ENCODE measurements at places on chromosomes 4 and X.
A peak's percentile ranks its signal among the peaks of the same experiment; 100 is the strongest.

- DNase-seq: peak; percentile 78
These were observed 98.8 kb downstream of the CDS1 start for GRCh38 chr4:84681486-84682274.

GRCh38 chr4:55125763-55126541 lies 557 bp upstream of the KDR start:
- DNase-seq: no peak

DNA sequence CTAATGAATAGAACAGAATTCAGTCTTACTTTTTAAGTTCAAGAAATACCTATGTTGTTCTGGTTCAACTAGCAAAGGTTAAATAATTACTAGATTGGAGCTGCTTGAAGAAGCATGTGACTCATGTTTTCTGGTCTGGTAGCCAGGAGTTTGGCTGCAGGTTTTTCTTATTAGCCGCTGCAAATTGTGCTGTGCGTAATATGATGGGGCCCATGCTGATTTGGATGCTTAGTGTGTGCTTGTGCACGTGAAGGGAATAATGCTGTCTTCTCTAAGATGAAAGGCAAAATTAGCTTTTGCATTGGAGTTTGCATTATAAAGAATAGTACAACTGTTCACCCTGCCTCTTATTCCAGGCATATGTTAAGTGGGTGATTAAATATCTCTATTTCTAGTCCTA lies 219.6 kb downstream of the SNCA start:
- DNase-seq: no peak

DNA sequence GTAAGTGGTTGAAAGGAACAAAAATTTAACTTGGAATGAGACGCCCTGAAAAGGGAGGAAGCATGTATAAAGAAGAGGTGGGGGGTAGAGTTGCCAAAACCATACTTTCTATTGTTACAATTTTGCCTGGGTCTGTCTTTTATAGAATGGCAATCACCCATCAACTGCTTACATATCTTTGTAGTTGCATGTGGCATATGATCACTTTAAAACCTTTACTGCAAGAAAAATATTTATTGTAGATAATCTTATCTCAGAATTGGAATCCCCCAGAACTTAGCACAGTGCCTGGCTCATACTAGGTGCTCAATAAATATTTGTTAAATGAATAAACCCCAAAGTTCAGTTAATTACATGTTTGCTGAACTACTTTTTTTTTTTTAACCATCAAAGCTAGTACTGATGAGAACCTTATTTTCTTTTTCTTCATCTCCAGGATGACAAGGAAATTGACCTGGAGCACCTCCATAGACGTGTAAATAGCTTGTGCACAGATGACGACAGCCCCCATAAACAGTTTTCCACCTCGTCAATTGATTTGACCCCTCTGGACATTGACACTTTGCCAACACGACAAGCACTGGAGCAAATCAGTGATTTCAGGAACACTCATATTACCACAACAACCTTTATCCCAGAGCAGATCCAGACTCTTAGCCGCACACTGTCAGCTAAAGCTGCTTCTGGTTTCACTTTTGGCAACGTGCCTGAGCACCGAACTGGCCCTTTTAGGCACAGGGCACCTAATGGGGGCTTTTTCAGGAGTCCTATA lies 56.7 kb upstream of the ATOH1 start:
- DNase-seq: no peak

DNA sequence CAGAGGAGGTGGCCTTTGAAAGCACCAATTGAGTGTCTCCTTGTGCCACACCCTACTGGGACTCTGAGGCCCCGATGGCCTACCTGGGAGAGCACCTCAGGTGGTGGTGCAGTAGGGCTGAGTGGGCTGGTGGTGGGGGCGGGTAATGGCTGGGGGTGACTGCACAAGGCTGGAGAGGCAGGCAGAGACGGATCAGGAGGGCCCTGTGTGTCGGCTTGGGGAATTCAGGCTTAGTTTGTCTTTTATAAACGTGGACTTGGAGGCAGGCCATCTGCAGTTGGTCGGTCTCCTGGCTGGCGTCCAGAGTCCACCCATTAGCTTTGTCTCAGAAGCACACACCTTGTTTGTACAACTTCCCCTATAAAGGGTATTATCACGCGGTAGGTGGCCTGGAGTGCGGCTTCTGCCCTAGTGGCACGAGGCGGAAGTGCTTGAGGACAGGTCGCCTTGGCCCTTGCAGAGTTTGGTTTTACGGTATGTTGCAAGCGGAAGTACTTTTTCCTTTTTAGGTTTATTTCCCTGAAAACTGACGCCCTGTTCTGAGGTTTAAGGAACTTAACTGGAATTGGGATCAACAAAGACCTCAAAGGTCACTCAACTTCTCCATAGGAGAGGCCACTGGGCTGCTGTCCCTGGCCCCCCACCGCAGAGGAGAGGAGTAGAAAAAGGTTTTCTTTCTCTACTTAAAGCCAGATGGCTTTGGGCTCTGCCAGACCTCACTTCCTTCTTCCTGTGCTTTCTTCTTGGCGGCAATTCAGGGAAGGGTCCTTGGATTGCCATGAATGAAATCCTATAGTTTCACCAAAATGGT lies 8.0 kb downstream of the TBC1D14 start:
- DNase-seq: no peak

DNA sequence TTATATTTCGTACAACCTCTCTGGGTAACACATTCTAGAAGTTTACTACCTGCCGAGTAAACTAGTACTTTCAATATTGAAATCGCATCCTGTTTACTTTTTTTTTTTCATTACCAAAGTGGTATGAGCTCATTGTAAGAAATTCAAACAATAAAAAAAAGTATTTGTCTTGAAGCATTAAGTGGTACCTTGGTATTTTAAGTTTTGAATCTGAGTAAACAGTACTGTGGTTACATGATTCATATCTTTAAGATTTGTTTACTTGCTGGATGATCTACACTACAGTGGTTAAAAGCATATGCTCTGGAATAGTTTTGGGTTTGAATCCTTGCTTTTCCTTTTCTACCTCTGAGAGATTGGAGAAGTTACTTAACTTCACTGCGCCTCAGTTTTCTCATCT lies 3.8 kb upstream of the MMGT1 start:
- no peak for DNase-seq

- no peak for DNase-seq
These were observed 250.9 kb upstream of the RPS6KA3 start for GRCh38 chrX:20517565-20517964.

DNA sequence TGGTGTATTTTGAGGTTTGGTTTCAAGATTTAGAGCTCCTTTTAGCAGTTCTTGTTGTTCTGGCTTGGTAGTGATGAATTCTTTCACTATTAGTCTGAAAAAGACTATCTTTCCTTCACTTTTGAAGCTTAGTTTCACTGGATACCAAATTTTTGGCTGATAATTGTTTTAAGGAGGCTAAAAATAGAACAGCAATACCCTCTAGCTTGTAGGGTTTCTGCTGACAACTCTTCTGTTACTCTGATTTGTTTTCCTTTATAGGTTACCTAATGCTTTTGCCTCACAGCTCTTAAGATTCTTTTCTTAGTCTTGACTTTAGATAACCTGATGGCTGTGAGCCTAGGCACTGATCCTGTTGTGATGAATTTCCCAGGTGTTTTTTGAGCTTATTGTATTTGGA lies 33.6 kb upstream of the HEPH start:
- no peak for DNase-seq

- no peak for DNase-seq
These were observed 326.8 kb downstream of the RPA4 start for GRCh38 chrX:97210501-97210900.

DNA sequence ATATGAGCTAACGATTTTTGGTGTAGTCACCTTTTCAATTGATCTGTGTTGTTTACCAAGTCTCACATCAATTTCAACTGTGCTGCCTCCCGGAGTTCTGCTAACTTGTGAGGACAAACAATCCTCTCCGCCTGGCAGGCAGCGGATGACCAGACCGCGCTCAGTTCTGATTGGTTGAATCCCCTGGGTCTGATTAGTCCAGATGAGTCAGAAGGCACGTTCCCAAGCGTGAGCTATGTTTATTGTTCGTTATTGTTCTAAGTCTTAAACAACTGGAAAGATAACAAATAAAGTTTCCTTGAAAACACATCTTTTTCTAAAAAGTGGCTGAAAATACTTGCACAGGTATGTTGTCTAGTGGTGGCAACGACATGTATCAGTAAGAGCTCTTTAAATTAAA lies 37.9 kb upstream of the TRPC3 start:
- DNase-seq: peak; percentile 57

- no peak for DNase-seq
These were observed 303.8 kb upstream of the KLF3 start for GRCh38 chr4:38360201-38360600.

GRCh38 chr4:153579872-153580271 lies 104.2 kb upstream of the TLR2 start:
- no peak for DNase-seq

Measured in islet precursor cell (in vitro differentiated cells).